ENCODE measurements at places on chromosomes 12 and 14. TPM values are rescaled to one million over a fixed set of nuclear protein-coding genes. Genes with fewer than 3 reads are reported as not detected.

Gene AKAP5
- 0.36 TPM for total RNA-seq

Gene AQP2
- not detected for total RNA-seq

Gene NAB2
- 16.8 TPM for total RNA-seq

Gene JDP2
- total RNA-seq, result 2.0 TPM

Gene FLRT2
- 34.4 TPM for total RNA-seq

Gene KERA
- not detected for total RNA-seq

Gene DAO
- not detected for total RNA-seq

Gene CABP1
- total RNA-seq, result 0.09 TPM

Gene POU6F1
- 0.99 TPM for total RNA-seq

Gene RBP5
- total RNA-seq, result 0.19 TPM

Gene SLC7A7
- total RNA-seq, result 13.6 TPM

Gene ABCD2
- not detected for total RNA-seq

Gene GYS2
- not detected for total RNA-seq

Gene AMN
- total RNA-seq, result 0.19 TPM

Gene C1QL4
- not detected for total RNA-seq
